ENCODE measurements at places on chromosomes 2 and 18.

- no peak for DNase-seq
Observed at GRCh38 chr18:48921305-48922225, 29.2 kb downstream of the SMAD7 start.

GRCh38 chr18:25805323-25805722 is 285.1 kb downstream of the SS18 start:
- DNase-seq, result no peak

DNA sequence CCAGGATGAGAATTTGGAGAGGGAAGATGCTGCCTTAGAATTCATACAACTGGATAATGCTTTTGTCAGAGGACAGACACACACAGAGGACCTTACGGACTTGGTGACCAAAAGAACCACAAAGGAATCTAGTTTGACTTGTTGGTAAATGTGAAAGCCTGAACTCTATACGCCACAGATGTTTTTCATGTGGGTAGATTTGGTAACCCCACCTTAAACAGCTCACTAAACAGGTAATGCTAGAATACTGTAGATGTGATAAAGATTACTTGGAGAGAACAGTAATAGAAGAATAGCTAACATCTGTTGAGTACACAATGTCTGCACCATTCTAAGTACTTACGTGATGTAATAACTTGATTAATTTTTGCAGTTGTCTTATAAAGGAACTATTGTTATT is 24.1 kb downstream of the ANXA4 start:
- no peak for DNase-seq

GRCh38 chr2:119469661-119470297 is 38.1 kb downstream of the TMEM37 start:
- DNase-seq, result no peak

DNA sequence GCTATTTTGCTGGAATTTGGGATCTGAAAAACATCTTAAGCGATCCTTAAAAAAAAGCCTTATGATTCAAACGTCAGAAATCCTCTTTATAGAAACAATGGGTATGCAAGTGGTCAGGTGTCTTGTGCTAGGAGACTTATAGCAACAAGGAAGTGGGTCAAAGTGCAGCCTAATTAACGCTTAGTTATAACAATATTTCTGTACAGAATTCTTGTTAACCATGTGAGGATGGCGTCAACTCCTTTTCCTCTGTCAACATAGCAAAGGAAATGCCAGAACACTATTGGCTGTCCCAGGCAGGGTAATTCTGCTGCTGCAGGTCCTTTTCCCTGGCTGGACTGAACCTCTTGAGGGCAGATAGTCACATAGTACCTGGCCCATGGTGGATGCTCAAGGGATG is 189.4 kb downstream of the MSH2 start:
- DNase-seq, result no peak

GRCh38 chr2:216428618-216429350 is 16.5 kb downstream of the SMARCAL1 start:
- DNase-seq, result no peak

- no peak for DNase-seq
Observed at GRCh38 chr2:100186126-100186525, 43.7 kb upstream of the AFF3 start.

- no peak for DNase-seq
Observed at GRCh38 chr2:180670302-180671003, 310.0 kb upstream of the UBE2E3 start.
